ENCODE measurements at places on chromosomes 2 and 18. TPM values are rescaled to one million over a fixed set of nuclear protein-coding genes. Genes with fewer than 3 reads are reported as not detected.

Gene ONECUT2
- total RNA-seq, result 0.02 TPM

Gene TEX51
- total RNA-seq, result not detected

Gene AMER3
- total RNA-seq, result not detected

Gene ALKAL2
- total RNA-seq, result 1.3 TPM

Gene GALNT5
- total RNA-seq, result 0.07 TPM

Gene MOGAT1
- 0.25 TPM for total RNA-seq

Gene KHK
- 4.0 TPM for total RNA-seq

Gene MAP3K19
- not detected for total RNA-seq

Gene PGAP1
- 6.5 TPM for total RNA-seq

DNA sequence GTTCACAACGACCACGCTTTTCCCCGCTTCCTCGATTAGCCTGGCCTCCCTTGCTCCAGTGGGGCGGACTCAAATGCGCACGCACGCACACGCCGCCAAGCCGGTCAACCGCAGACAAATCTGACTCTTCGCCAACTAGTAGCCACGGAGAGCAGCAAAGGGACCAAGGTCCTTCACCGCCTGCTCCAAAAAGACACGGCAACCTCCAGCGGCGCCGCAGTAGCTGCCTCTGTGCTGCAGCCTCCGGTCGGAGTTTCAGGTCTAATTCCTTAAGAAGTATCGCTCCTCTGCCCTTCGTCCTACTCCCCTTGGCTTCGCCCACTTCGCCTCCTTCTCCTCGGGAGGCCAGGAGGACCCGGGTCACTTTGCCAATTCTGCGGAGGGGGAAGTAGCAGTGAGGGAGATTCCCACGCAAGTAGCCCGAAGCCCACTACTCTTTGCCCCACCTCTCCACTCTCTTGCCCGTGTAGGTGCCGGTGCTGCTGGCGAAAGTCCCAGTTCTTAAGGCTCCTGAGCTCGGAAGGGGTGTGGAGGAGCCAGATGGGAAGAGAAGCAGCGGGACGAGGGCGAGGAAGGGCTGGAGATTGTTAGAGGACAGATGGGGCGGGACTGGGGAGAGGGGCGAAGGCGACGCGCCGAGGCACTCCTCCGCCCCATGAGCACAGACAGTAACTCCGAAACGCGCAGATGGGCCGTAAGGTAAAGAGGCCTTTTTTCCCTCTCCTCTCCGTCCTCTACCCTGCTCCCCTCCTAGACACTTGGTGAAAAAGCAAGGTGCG, 615 bp downstream of the AKAIN1 start:
- DNase-seq, result peak; percentile 19

DNA sequence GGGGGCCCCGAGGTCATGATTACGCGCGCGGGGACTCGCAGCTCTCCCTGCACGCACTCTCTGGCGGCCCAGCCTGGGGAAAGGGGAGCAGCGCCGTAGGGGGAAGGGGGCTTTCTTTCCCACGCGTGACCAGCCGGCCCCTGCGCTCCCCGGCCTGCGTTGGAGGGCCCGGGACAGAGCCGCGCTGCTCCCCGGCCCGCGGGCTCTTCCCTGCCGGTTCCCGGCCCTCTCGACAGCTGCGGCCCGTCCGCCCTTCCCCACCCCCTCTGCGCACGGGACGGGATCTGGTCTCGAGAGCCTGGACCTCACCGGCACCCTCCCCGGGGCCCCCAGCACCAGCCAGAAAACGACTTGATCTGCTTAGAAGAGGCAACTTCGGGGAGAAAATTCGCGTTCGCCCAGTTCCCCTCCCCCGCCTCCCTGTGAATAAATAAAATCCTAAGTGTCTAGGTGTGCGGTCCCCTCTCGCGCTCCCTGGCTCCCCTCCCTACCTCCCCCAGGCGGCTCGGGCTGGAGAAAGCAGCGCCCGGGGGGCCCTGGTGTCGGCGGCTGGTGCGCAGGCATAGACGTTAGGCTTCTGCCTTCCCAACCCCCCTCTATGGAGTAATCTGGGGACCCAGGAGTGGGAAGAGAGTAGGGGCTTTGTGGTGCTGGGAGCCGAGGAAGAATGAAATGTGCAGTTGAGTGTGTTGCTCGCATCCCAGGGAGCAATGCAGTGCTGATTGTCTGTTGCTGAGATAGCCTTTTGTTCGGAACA, 803 bp upstream of the FIGN start:
- DNase-seq, result peak; percentile 73

GRCh38 chr2:27800856-27801255, 29.3 kb downstream of the MRPL33 start:
- DNase-seq, result peak; percentile 49

DNA sequence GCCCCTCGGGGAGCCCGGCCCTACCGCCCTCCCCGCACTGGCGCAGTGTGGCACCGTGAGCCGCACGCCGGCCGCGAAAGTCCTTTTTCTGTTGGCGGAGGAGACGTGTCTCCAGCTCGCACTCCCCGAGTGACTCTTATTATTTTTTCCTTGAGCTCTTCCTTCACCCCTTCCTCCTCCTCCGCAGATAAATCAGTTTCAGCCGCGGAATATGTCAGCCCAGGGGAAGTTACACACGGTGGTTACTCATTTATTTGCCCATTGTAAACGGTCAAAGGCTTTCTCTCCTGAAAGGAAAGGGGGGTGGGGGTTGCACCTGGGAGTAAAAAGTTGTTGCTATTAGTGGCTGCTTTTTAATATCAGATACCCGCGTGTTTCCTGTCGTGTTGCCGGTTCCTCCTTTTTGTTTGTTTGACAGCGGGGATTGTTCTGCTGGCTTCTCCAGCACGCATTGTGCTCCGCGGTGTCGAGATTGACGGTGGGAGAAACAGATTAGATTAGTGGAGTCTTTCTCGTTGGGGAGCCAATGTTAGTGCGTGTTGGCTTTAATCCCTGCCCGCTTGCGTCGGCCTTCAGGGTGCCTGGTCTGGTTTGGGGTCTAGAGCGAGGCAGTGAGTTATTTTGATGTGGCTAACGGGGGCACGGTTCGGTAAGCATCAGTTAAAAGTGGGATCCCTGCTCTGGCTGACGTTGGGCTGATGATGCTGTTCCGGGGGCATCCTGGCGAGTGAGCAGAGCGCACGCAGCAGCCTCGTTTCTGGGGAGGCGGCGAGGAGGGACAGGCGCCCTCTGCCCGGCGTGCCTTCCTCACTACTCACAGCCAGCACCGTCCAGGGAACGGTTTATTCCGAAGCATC, 1.6 kb downstream of the CRIM1 start:
- DNase-seq, result peak; percentile 43

- DNase-seq, result no peak
These were observed 301.4 kb downstream of the CMPK2 start for GRCh38 chr2:6564326-6564725.

DNA sequence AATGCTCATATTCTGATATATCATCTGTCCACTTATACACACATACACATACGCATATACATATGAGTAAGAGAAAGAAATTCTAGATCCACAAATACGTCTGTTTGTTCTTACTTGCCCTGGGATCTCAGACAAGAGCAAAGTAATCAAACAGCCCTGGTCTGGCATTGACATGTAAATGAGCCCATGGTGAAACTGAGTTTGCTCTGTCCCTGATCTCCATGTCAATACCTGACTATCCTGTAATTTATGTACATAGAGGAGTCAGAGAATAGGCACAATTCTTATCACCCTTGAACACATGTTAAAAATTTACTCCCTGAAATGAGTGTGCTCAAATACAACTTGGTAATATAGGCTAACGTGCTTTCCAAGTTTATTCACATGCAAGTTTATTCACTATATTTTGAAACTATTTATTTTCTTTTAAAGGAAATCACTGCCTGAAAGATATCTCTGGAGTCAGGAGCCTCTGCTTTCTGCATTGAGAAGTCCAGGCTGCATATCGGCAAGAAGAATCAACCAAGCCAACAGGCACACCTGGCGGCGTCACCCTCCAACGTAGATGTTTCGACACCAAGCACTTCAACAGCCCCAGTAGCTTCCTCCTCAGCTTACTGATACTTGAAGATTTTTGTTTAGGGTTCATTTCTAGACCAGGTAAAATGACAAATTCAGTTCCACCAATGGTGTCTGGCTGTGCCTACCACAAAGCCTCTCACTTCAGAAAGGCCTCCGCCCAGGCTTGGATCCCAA, 100.6 kb downstream of the CMPK2 start:
- no peak for DNase-seq

- no peak for DNase-seq
These were observed 32.2 kb downstream of the FAM178B start for GRCh38 chr2:96954011-96954846.

- no peak for DNase-seq
These were observed 73.1 kb upstream of the DNMT3A start for GRCh38 chr2:25414781-25415180.

DNA sequence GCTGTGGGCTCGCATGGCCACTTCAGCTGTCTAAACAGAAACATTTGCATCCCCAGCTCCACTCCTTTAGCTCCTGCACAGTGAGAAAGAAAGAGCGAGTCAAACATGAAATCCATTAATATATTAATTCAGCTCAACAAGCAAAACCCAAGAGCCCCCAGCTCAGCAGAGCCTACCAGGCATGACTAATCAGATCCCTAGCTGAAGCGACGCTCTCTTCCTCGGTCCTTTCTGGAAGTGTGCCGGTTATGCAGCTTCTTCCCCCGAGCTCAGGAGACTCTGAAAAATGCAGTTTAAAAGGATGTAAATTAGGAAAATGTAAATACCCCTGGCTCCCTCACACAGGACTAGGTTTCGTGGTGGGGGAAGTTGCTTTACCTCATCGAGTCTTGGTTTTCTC, 221.5 kb downstream of the ANKRD30B start:
- no peak for DNase-seq

GRCh38 chr18:49486606-49486952, 455 bp downstream of the C18orf32 start:
- DNase-seq, result no peak

GRCh38 chr2:224646242-224646846, 61.2 kb upstream of the CUL3 start:
- DNase-seq, result no peak

DNA sequence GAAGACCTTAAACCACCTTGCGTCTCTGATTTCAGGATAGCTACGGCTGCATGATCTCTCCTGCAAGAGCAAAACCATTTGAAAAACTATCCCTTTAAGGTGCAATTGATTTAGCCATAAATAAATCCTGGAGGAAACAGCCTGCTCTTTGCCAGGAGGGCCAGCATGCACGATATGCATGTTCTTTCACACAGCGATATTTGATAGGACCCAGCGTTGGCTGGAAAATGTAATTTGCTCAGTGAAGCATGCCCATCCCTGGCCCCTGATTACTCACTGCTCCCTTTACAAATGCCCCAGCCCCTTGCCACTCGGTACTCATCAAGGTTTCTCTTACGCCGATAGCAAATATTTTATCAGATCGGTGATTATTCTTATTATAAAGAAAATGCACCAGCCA, 315.4 kb downstream of the CDH2 start:
- DNase-seq, result no peak

- DNase-seq, result no peak
These were observed 110.0 kb upstream of the MAP3K20 start for GRCh38 chr2:172965433-172966212.

DNA sequence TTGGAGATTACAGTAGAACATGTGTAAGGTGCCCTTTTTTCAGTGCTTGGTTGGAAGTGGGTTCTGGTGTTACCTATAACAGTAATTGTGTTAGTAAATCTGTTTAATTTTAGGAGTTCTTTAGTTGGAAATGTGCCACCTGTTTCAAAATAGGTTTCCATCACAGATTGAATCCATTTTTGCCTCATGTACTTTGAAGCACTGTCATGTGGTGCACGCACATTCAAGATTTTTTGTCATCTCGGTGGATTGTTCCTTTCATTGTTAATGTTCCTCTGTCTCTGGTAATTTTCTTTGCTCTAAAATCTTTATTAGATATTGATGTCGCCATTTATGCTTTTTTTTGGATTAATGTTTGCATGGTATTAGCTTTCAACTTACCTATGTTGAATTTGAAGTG, 1.3 kb downstream of the ATP9B start:
- no peak for DNase-seq
